GM12865 (cell line): ENCODE measurements at places on chromosomes 3 and 15.

DNA sequence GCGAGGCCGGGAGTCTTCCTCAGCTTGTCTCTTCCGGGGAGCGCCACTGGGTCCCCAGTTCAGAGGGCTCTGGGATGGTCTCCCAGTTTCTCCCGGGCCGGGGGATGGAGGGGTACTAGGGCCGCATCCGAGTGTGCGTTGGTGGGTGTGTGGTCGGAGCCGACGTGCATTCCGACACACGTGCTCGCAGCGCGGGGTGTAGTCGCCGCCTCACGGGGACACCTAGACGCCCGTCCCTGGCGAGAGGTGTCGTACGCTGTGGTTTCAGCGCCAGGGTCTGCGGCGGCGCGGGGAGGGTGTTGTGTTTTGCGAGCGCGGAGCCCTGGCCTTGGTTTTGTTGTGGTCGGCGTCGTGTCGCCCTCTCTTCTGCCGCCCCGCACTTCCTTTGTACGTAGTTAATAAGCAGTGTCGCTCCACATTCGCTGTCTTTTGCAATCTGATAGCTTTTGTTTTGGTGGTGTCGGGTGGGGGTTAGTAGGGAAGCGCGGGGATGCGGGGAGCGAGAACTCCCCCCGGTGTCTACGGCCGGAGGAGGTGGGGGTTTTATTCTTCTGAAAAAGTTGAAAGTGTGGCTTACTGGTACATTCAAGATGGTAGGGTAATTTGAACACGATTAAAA lies 2.2 kb downstream of the IGF1R start:
- peak; percentile 11 for DNase-seq

DNA sequence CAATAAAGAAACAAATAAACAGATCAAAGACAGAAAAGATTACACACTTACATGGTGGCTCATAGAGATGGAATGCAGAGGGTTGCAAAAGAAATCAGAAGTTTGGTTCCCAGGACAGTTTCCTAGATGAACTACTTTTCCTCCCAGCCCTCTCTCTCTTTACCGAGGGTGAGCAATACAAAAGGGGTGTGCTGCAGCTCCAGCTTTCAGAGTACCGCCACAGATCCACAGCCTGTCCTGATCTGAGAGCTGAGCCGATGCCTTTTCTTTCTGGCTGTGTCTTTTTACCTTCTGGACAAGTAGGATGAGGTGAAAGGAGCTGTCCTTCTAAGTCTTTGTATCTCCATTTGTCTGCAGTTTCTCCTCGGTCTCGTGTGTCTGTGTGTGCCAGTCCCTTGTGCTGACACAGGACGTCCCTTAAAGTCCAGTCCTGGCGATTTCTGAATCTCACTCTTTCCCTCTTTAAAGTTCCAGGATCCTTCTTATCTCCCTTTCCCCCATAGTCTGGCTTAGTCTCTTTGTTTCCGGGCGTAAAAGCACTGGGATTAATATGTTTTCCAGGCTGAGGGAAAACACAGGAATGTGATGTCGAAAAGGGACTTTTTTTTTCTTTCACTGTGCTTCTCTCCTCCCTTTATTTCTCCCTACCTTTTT lies 540 bp downstream of the CCDC80 start:
- no peak for DNase-seq

DNA sequence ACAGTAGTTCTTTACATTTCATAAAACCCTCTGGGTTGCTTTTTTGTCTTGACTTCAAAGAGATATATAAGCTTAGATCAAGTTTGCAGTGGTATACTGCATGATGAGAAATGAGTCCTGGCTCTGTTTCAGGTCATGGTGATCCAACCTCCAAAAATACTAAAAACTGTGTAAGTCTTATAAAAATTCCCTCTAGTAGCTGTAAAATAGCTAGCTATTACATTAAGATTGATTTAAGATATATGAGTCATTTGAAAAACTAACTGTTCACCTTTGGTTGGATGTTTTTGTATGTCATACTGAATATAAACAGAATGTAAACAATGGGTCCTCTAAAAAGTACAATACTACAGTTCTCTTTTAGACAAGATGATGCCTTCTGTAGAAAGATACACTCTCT lies 879.2 kb downstream of the ROBO1 start:
- no peak for DNase-seq

DNA sequence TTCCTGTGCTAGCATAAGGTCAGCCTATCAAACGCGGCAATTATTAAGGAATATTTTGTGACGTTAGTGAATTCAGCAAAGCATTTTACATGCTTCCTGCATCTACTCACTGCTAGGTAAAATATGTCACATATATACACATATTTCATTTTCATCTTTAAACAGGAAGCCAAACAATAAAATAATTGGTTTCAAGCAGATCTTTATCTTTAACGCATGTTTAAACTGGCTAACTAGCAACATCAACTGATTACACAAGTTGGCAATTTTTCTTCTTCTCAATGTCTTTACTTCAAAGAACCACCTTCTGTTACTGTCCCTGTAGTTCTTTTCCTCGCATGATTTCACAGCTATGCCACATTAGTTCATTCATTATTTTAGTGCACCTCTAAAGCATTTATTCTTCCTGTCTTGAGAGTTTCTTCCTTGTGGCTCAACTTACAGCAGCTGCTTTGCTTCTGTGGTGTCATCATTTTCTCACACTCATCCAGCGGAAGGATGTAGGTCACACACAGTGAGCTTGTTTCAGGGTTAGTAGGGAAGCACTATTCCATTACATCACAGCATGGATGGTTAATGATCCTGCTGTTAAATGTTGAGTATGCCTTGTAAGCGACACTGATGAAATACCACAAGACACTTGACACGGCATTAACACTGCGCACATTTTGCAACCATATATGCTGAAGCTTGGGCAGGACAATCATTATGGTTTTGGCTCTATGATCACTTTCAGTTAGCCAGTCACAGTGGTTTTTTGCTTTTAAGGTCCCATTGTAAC lies 2.3 kb upstream of the BCHE start:
- no peak for DNase-seq

DNA sequence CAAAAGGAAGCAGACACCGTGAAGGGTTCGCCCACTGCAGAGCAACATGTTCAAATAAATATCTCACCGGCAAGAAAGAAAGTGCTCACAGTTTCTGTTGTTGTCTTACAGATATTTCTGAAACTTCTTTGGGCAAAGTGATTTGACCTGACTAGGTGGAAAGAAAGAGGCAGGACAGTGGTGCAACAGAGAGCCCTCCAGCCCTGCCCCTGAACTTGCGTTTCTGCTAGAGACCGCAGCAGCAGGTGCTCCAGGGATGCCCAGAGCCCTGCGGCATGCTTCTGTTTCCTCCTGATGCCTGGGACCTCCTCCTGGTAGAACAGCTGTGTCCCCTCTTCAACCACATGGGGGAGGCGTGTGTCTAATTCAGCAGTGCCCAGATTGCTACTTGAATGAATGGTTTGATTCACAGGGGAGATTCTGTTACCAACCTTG lies 123.4 kb downstream of the ATP10A start:
- peak; percentile 41 for DNase-seq

GRCh38 chr3:164406281-164406680 lies 672.0 kb downstream of the SI start:
- DNase-seq: no peak

- DNase-seq: no peak
Measured at GRCh38 chr3:12822725-12823373, 18.5 kb downstream of the RPL32 start.

- DNase-seq: no peak
Measured at GRCh38 chr3:119310071-119310470, 15.9 kb downstream of the ARHGAP31 start.
